ENCODE measurements at places on chromosomes 1 and 21.

GRCh38 chr21:31795992-31796391 is 64.1 kb upstream of the SCAF4 start:
- no peak for DNase-seq

DNA sequence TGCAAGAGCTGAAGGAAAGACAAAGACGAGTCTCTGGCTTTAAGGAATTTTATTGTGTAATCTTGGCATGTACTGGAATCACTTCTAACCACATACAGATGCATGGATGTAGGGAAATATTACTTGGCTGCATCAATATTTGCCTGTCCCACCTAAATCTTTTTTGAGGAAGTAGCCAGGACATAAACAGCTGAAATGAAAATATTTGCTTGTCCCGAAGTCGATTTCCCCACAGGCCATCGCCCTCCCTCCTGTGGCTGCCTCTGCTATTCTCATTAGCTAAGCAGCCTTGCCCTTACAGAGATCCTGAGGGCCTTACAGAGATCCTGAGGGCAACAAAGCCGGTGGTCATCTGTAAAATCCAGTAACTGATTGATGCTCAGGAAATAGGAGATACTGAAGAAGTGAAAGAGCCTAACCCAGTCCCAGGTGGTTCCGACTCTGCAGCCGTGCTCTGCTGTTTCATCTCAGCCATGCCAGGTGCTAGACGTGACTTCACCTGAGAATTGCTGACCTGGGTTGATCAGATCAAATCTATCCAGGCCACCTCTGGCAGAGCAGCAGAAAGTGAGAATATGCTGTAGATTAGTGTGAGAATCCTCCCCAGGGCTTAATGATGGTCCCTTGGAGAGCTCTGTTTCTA is 25.5 kb downstream of the MAN1C1 start:
- no peak for DNase-seq

DNA sequence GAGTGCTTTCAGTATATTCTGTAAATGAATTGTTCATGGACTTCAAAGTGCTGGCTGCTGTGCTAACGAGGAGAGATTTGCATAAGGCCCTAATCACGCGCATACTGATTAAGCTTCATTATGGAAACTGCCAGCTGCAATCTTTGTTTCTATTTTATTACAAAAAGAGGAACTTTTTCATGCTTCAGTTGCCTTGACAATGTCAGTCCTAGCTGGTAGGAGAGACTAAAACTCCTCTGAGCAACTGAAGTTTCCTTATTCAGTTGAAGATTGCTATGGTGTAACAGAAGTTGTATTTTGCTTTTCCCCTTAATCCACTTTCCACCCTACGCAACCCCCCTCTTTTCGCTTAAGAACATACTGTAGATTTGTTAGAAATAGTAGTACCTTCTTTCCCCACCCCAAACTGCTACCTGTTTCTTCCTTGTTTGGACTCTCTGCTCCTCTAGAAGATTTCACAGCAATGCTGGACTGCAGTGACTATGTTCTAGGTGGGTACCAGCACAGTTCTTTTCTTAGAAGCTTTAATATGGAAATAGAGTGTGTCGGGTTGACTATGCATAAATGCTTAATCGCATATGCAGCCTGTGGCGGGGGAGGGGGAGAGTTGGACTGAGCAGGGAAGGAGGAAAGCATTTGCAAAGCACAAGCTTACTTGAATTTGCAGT is 108.3 kb downstream of the POU2F1 start:
- DNase-seq, result no peak

DNA sequence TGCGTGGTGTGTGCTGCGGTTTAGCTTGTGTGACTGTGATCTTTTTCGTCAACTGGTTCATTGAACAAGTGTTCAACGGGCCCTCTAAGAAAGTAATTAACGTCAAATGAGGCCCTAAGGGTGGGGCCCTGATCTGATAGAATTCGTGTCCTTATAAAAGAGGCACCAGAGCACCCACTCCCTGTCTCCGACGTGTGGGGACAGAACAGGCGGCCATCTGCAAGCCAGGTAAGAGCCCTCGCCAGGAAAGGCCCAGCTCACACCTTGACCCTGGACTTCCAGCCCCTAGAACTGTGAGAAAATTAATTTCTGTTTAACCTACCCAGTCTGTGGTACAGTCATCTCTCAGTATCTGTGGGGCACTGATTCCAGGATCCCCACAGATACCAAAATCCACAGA is 20.4 kb upstream of the SAMD11 start:
- no peak for DNase-seq

- DNase-seq, result no peak
Observed at GRCh38 chr1:157944663-157945280, 48.7 kb upstream of the KIRREL1 start.

DNA sequence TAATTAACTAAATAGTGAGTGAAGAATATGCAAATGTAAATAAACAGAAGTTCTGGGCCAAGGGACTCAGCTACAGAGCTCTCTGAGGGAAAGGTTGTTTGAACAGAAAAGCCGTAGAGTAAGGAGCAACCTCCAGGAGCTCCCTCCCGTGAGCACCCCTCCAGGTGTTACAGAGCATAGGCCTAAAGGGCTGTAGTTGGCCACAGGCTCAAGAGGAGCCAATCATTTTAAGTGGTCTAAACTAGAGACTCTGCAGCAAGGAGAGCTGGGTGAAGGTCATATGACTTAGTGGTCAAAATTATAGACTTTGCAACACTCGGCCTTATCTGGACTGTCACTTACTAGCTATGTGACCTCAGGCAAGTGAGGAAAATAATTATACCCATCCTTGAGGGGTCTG is 19.1 kb upstream of the RXRG start:
- no peak for DNase-seq

GRCh38 chr21:30189773-30190172 is 23.2 kb upstream of the CLDN17 start:
- no peak for DNase-seq

DNA sequence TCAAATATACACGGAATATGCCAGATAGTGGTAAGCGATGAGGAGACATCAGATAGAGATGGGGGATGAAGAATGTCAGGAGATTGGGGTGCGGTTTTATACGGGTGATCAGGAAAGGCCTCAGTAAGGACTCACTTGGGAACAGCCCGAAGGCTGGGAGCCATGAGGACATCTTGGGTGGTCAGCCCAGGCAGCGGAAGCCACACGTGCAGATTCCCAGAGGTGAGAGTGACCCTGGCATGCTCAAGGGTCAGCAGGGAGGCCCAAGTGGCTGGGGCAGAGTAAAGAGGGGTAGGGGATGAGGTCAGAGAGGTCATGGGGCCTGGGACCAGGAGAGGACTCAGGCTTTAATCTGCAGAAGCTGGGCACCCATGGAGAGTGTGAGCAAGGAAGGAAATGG is 106.6 kb downstream of the MATN1 start:
- DNase-seq, result no peak

DNA sequence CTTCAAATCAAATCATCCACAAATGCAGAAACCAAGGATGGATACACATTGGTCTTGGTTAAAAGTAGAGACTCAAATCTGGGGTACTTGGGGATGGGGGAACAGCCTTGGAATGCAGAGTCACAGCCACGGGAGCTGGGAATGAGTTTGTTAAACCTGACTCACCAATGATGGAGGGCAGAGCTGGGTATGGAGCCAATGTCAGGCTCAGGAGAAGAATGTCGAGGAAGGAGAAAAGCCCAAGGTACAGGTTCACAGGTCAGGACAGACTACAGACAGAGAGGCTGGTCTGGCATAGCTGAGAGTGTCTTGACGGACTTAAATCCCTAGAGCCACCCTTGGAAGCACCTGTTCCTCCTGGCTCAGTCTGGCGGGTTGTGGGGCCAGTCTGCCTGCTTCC is 237.6 kb downstream of the NTNG1 start:
- no peak for DNase-seq

- no peak for DNase-seq
Observed at GRCh38 chr1:220410611-220411010, 117.3 kb upstream of the MARK1 start.

DNA sequence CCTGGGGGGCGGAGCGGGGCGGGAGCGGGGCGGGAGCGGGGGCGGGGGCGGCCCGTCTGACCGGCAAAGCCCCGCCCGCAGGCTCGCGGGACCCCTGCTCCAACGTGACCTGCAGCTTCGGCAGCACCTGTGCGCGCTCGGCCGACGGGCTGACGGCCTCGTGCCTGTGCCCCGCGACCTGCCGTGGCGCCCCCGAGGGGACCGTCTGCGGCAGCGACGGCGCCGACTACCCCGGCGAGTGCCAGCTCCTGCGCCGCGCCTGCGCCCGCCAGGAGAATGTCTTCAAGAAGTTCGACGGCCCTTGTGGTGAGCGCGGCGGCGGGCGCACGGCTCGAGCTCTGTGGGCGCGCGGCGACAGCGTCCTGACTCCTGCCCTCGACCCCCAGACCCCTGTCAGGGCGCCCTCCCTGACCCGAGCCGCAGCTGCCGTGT is 21.2 kb downstream of the AGRN start:
- DNase-seq, result no peak

DNA sequence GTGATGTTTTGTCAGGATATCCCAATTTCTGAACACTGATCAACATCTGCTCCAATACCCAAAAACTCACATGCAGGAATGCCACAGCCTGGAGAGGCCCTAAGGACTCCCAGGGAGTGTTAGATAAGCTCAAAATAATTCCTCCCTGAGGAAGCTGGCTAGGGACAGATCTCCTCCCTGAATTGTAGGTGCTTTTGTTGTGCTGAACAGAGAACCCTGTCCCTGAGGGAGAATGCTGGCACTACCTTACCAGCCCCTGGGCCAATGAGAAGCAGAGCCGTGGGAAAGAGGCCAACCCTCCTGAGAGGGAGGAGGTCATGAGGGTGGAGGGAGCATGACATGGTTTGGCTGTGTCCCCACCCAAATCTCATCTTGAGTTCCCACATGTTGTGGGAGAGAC is 73.6 kb upstream of the PTGFRN start:
- DNase-seq, result no peak

DNA sequence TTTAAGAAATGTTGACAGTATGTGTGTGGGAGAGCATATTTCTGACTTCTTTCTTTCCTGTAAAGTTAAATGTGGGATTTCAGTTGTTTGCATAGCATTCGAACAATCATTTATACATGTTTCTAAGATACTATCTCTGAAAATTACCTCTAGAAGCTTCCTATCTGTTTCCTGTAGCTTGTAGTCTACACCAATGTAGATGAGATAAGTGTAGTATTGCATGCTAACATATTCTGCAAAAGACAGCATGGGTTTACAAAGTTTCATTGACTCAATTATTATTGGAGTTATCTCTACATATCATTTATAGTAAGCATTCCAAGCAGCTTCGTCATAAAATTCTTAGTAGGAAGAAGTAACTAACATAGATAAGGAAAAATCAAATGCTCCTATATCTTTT is 98.9 kb upstream of the DPYD start:
- no peak for DNase-seq

- DNase-seq, result no peak
Observed at GRCh38 chr1:25642574-25643108, 26.1 kb downstream of the MAN1C1 start.

- DNase-seq, result no peak
Observed at GRCh38 chr1:241637604-241638003, 2.6 kb downstream of the CHML start.

GRCh38 chr1:91404151-91405012 is at the start of gene HFM1:
HFM1 (minus strand) TSS chr1:91404837; CDS start chr1:91401082, 3,755 bp downstream.
- DNase-seq, result peak; percentile 89

- DNase-seq, result peak; percentile 86
Observed at GRCh38 chr1:20725189-20726117, 7.0 kb downstream of the SH2D5 start.

DNA sequence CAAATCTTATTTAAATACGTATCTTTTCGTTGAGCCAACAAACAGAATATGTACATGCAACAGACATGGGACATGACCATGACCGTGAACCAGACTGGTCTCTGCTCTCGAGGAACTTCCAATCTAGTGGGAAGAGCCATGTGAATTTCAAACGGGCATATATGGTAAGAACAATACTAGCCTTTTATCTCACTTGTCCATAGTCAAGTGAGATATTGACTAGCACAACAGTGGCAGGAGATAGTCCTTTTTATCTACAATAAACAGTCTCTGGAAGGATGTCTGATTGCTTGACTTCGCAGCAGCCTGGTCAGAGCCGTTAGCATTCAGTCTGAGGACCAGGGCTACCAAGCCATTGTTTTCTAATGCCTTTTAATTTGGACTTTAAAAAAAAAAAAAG is 12.6 kb upstream of the PLA2G2C start:
- DNase-seq, result no peak

DNA sequence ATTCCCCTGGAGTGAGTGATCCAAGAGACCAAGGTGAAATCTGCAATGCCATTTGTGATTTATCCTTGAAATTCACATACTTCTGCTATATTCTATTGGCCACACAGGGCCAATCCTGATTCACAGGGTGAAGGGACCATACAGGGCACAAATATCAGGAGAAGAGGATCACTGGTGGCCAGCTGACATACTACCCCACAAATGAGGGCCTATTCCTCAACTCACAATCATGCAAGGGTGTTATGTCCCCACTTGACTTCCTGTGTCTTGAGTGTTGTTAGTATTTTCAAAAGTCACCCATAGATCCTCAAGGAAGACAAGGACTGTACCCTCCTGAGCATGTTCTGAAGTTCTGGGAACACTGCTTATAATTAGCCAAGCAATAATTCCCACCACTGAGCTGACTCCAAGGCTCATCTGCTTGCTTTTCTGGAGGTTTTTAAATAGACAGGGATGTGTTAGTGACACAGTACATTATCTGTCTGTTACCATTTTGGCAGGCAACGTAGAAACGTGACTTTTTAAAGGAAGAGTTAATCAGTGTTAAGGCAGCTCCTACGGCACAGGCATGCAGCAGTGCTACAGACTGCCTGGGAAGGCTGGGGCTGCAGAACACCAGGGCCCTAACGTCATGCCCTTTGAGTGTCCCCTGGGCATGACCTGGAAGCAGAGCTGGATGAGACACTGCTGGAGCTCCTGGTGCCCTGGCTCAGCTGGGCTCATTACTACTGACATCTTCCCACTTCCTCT is 137.4 kb downstream of the FAM78B start:
- no peak for DNase-seq

- no peak for DNase-seq
Observed at GRCh38 chr1:40094466-40095110, 2.5 kb downstream of the PPT1 start.

GRCh38 chr1:53166912-53167311 is 24.5 kb upstream of the SLC1A7 start:
- no peak for DNase-seq

DNA sequence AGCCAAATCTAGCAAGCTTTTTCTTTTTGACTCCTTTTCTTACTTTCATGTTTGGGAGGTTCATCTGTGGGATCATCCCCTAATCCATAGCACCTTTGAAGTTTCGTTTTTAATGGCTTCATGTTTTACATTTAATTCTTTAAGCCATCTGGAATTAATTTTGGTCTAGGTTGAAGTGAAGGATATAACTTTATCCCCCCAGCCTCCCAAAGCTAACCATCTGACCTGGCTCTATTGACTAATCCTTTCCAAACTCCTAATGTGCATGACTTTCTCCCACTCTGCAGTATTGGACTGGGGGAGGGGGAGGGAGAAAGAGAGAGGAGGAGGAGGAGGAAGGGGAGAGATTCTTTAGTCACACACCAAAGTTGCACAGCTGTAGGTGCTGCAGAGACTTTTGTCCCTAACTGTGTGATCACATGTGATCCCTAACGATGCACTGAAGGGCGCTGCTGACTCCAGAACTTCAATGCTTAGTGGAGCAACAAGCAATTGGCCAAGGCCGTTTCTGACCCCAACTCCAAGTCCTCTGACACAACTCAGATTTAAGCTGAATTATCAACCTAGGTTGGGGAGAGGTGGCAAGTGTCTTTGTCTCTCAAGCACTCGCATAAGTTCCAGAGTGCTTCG is 191.6 kb downstream of the HUNK start:
- no peak for DNase-seq

- no peak for DNase-seq
Observed at GRCh38 chr1:53379662-53380002, 51.8 kb upstream of the LRP8 start.

Data from COR-L47 (cell line).